ENCODE measurements at places on chromosomes 4 and X. TPM values are rescaled to one million over a fixed set of nuclear protein-coding genes. Genes with fewer than 3 reads are reported as not detected.

GRCh38 chr4:124686279-124686678 lies 26.3 kb downstream of the ANKRD50 start:
- DNase-seq = no peak

- no peak for DNase-seq
These were observed 68.4 kb downstream of the USP38 start for GRCh38 chr4:143253166-143253565.

- no peak for DNase-seq
These were observed 68.0 kb upstream of the ZNF157 start for GRCh38 chrX:47302396-47302795.

- no peak for DNase-seq
These were observed 21.8 kb upstream of the ARHGEF6 start for GRCh38 chrX:136802515-136802914.

DNA sequence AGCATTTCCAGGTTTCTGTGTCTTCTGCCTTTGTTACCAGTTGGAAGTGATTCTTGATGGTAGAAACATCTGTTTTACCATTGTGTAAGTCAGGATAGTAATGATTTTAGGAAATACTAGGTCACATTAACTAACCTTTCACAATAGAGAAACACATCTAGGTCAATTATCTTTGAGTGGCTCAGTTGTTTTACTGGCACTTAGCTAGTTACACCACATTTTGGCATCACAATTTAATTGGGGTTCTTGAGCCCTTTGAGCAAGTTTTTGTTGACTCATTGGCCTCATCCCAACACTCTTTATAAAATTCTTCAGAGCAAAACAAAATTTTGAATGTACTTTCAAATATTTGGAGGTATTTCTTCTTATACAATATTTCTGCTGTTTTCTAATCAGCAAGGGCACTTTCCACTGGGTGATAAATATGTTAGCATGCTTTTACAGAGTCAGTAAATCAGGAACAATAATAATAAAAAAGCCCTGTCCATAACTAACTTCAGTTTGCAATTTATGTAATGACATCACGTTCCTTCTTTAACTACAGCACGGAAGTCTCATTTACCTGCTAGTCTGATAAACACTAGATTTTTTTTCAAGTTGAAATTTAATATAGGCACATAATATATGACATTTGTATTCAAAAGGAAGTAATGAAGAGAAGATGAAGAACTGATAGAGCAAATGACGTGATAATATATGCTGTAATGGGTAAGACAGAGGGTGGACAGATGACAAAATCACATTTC lies 64.8 kb upstream of the GK2 start:
- DNase-seq = no peak

GRCh38 chr4:54589586-54589985 lies 68.2 kb upstream of the KIT start:
- DNase-seq = no peak

DNA sequence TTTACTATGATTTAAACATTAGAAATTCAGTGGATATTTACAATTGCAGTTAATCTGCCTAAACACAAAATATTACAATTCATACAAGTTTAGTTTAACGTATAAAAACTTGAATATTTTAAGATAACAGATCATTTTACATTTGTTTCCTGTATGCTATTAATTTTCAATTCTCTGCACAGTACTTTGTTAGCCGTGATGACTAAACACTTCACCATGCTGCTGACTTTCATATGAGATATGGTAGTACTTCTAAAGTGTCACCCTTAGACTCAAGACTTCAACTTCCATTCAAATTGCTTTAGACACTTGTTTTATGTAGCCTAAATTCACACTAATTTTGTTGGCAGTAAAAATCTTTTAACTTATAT lies 1646.4 kb upstream of the ADGRL3 start:
- DNase-seq = no peak

DNA sequence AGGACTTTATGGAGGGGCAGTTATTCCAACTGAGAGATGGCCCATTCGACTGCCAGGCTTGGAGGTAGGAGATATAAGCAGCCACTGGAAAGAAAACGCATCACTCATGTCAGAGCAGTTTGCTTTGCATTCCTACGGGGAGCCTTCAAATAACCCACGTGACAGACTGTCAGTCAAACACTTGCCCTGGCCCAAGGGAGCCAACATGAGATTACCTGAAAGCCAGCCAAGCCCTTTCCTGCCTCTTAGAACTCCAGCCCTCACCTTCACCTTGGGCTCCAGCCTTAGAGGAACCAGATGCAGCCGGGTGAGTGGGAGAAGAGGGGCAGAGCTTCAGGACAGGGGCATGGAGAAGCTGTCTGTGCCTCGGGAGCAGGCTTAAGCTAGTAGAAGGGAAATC lies 95.3 kb upstream of the CXCL13 start:
- no peak for DNase-seq

GRCh38 chr4:115780835-115781234 lies 667.4 kb upstream of the NDST4 start:
- no peak for DNase-seq

Gene SLC2A9
- 17.5 TPM for total RNA-seq

Gene TEX13C
- total RNA-seq = not detected

Gene TIGD4
- total RNA-seq = not detected

Gene AFM
- total RNA-seq = not detected
